ENCODE measurements at places on chromosomes 7 and 10. TPM values are rescaled to one million over a fixed set of nuclear protein-coding genes. Genes with fewer than 3 reads are reported as not detected.

DNA sequence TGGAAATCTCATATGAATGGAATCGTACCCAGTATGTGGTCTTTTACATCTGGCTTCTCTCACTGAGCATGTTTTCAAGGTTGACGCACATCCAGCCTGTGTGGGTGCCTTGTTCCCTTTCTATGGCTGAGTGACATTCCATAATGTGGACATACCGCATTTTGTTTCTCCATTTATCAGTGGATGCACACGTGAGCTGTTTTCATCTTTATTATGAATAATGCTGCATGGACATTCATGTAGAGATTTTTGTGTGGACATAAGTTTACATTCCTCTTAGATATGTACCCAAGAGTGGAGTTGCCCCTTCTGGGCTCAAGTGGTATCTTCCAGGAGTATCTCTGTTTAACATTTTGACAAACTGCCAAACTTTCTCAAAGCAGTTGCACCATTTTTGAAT lies 1.3 kb upstream of the SCART1 start:
- DNase-seq: no peak

- no peak for DNase-seq
Measured at GRCh38 chr7:101782896-101783295, 34.5 kb upstream of the CUX1 start.

CPA2 gene
- 0.54 TPM for polyA plus RNA-seq

DNA sequence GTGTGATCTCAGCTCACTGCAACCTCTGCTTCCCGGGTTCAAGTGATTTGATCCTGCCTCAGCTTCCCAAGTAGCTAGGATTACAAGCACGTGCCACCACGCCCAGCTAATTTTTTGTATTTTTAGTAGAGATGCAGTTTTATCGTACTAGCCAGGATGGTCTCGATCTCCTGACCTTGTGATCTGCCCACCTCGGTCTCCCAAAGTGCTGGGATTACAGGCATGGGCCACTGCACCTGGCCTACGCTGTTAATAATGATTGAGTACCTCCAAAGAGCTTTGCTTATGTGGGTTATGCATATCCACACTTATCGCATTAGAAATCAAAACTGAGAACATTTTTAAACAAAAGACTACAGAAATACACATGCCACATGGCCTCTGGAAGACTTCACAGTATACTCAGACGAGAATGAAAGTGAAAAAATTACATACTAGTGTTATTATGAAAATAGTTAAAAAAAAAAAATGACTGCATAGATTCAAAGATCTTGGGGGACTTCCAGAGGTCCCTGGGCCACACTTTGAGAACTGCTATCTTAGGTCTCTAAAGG lies 25.4 kb downstream of the RPP38 start:
- no peak for DNase-seq

ST8SIA6 gene
- 1.1 TPM for polyA plus RNA-seq

- DNase-seq: no peak
Measured at GRCh38 chr10:590721-591120, 98.7 kb downstream of the DIP2C start.

DNA sequence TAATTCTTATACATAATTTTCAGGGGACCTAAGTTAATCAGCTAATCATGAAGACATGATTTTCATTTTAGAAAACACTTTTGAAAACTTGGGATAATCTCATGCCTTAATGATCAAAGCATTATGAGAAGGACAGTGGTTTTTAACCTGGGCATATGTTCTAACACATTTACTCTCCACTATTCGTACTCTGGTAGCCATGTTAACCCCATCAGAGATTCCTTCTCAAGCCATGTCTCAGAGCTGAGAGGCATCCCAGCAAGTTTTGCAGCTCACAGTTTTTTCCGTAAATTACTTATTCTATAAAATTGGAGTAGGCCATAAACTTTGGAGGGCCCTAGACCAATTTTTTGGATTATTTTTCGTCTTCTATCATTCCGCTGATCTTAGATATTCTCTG lies 15.7 kb downstream of the AKR1C1 start:
- DNase-seq: no peak

- DNase-seq: no peak
Measured at GRCh38 chr7:25989140-25989705, 162.8 kb upstream of the NFE2L3 start.

DNA sequence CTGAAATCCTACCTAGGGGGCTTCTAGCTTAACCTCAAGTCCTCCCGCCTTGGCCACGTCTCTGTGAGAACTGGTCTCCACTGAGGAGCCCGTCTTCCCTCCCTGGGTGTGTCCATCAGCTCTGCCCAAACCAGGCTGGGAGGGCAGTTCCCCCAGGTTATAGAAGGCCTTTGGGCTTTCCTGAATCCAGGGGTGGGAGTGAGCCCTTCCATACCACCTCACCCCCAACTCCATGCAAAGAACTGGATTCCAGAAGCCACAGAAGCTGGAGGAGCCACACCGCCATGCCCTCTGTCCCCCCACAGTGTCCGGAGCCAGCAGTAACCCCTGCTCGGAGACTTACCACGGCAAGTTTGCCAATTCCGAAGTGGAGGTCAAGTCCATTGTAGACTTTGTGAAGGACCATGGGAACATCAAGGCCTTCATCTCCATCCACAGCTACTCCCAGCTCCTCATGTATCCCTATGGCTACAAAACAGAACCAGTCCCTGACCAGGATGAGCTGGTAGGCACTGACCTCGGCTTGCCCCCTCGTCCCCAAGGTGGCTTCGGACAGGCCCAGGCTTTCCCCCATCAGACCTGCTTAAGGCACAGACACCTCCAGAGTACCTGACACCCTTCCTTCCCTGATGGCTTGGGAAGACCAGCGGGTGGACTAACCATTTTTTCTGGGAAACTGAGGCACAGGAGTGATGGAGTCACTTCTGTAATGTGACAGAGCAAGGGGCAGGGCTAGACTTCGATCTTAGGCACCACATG lies 4.7 kb downstream of the CPA1 start:
- no peak for DNase-seq

DNA sequence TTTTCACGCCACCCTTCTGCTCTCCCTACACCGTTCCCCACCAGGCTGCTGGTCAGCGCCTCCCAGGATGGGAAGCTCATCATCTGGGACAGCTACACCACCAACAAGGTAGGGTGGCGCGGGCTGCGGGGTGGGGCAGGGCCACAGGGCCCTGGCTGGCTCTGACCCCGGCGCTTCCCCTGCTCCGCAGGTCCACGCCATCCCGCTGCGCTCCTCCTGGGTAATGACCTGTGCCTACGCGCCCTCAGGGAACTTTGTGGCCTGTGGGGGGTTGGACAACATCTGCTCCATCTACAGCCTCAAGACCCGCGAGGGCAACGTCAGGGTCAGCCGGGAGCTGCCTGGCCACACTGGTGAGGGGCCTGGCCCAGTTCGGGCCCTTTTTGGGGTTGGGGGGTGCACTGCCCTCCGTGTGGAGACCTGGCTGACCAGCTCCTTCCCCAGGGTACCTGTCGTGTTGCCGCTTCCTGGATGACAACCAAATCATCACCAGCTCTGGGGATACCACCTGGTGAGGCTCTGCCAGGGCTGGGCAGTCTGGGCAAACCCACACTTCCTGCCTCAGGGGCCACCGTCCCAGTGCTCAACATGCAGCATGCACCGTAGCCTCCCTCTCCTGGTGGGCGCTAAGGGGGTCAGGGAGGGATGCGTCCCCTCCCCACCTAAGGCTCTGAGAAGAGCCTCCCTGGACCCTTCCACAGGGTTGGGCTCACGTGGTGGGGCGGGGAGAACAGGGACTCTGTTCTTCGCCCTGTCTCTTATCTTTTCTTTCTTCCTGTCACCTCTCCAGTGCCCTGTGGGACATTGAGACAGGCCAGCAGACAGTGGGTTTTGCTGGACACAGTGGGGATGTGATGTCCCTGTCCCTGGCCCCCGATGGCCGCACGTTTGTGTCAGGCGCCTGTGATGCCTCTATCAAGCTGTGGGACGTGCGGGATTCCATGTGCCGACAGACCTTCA lies 4.0 kb downstream of the GNB2 start:
- DNase-seq: no peak

DNA sequence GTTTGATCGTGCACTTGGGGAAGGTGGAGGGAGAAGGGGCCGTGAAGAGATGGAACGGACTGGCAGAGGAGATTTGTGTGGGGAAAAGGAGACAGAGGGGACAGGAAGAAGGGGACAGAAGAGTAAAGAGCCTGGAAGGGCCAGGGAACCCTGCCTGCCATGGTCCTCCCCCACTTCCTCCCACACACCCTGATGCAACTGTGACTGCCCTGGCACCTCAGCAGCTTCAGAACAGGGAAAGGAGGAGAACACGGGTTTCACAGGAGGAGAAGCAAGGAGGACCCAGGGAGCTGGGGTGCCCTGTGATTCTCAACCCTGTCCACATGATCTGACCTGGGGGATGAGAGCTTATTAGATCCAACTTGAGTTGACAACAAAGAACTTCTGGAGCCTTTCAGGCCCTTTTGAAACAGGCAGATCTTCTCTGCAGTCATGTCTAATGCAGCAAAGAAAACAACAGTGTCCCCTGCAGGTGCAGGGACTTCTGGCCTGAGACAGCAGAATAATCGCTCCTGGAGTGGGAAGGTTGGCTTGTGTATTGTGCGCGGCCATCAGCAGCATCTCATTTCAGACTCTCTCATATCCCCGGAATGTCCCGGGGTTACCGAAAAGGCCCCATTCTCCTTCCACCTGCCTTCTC lies 421.6 kb downstream of the PAXIP1 start:
- no peak for DNase-seq

- no peak for DNase-seq
Measured at GRCh38 chr7:1455955-1456354, 3.3 kb downstream of the MICALL2 start.

PAX4 gene
- not detected for polyA plus RNA-seq

CRTAC1 gene
- polyA plus RNA-seq: 0.36 TPM

DNA sequence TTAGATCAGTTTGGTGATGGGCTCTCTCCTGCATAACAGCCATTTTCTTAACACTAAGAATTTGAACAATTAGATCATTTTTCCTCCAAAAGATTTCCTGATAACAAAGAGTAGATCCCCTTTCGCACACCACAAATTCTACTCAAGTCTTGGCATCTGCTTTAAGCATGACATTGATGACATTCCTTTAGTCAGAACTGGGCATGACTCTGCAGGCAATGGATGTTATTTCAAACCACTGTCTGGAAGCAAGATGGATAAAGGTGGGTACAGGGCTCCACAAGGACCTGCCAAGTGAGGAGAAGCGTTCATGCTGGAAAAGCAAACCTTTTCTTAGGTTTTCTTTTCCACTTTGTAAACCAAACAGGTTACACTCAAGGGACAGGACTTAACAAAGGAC lies 123.5 kb downstream of the GLCCI1 start:
- no peak for DNase-seq

DNA sequence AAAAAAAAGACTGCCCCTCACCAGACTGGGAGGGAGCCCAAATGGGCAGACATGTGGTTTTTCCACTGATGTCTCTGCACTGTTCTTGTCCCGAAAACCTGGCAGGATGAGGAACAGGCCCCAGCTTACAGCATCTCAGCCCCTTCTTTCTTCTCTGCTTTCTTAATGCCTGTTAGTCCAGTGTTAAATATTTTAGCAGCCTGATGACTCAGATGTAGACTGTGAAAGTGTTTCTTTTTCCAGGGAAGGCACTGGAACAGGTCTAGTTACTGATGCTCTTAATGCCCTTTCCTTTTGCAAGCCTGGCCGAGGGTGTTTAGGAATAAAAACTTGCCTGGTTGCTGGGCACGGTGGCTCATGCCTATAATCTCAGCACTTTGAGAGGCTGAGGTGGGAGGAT lies 107.7 kb downstream of the TACC2 start:
- DNase-seq: no peak

- no peak for DNase-seq
Measured at GRCh38 chr7:100781255-100781654, 46.1 kb downstream of the EPHB4 start.

GPR85 gene
- polyA plus RNA-seq: 0.84 TPM

DNA sequence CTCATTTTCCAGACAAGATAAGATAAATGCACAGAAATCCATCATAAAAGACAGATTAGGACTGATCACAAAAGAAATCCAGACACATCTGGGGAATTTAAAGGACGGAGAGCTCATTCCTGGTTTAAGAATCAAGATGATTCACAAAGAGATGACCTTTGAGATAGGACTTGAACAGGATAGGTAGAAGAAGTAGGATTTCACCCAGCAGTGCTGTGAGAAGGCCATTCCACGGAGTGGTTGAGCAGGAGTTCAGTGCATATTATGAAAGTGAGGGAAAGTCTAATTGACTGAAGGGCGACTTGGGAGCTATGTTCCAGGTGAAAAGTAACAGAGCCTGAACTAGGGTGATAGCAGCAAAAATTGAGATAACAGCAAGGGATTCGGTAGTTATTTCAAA lies 73.7 kb downstream of the GAD2 start:
- DNase-seq: no peak

GRCh38 chr7:22481726-22482125 lies 18.3 kb downstream of the STEAP1B start:
- DNase-seq: no peak

DNMBP gene
- 17.3 TPM for polyA plus RNA-seq

STRIP2 gene
- 9.5 TPM for polyA plus RNA-seq

- no peak for DNase-seq
Measured at GRCh38 chr10:127151981-127152699, 44.3 kb downstream of the INSYN2A start.

PRSS37 gene
- polyA plus RNA-seq: not detected

GRCh38 chr7:138542183-138542582 lies 82.1 kb downstream of the TRIM24 start:
- no peak for DNase-seq

CPN1 gene
- not detected for polyA plus RNA-seq

DNA sequence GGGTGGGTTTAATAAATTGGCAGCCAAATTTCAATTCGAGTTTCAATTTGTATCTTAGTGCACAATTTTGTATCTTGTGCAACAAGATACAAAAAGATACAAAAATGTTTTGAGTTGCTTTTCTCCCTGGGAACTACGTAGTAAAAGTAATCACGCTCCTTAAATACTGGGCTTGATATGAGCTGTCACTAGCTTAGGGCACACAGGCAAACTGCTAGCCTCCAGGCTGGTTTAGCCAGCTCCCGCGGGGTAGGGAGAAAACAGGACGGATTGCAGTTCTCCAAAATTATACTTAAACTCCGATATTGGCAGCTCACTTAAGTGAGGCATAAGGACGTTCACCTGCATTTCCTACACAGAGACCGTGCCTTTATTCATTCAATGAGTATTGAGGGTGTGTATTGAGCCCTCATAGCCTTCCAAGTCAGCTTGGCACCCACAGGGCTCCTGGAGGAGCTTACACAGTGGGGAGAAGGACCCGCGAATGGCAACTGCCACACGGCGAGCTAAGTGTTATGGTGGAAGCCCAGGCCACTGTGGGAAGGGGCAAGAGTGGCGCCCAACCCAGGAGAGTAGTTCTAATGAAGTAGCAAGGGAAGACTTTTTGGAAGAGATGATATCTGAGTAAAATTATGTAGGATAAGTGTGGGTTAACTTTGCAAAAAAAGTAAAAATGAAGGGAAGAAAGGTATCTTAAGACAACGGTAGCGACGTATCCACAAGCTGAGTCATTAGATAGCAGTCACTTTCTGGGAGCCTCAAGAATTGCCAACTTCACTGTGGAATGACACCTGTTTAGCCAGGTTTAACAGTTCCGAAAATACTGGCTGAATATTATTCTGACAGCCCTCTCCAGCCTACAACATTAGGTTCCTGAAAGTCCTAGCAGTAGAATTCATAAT lies 1.6 kb upstream of the EPC1 start:
- DNase-seq: no peak

Measured in muscle of arm (tissue), 14 donors.